ENCODE measurements at places on chromosomes 3 and 15. TPM values are rescaled to one million over a fixed set of nuclear protein-coding genes. Genes with fewer than 3 reads are reported as not detected.

DNA sequence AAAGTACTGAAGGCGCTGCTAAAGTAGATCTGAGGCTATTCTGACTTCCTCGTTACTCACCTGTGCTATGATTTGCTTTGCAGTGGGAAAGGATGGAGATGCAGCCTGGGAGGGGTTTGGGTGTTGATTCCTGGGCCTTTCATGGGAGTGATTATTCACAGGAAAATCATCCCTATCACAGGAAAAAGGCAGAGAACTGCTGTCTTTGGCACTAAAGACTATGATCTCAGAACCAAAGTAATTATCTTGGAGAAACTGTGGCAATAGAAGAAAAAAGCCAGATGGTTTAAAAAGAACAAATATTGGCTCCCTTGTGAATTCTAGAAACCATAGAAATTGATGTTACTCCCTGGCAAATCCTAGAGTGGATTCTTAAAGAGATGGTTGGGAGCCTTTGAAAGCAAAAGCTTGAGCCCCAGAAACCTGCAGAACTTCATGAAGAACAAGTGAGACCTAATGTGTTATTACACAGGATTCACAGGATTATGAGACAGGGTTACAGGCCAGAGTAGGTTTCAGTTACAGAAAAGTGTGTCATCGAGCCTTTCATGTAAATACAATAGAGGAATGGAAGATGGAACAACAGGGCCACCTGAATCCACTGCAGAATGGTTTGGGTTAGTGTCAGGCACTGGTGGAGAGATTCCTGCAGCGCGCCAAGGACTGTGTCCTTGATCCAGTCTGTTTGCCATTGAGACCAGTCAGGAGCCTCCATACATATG lies 85.7 kb downstream of the OXNAD1 start:
- H3K36me3 ChIP-seq = peaks cover 64% of the 10 kb centered on the region
- H3K4me1 ChIP-seq = peaks cover 35% of the 10 kb centered on the region
- no peaks in the 10 kb centered on the region for H3K27me3 ChIP-seq
- DNase-seq = no peak
- no peak overlapping the region for H3K4me3 ChIP-seq
- H3K27ac ChIP-seq = peak overlapping the region; percentile 71

Gene DAZL
- total RNA-seq = not detected

Gene ZNF80
- 0.23 TPM for total RNA-seq

DNA sequence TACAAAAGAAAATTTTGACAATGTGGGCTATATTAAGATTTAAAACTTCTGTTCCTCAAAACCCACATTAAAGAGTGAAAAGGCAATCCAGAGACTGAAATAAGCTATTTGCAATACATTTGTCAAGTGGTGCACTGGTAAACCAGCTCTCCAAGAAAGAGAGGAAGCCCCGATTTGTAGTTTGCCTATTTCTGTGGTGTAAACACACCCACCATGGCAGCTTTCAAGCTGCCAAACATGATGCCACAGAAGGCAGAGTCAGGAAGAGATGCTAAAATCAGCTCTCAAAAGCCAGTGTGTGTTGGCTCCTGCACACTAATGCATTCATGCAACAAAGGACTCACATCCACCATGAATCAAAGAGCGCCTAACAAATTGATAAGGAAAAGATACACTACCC lies 17.5 kb downstream of the RFTN1 start:
- peaks cover 60% of the 10 kb centered on the region for H3K4me1 ChIP-seq
- H3K4me3 ChIP-seq = no peak overlapping the region
- H3K36me3 ChIP-seq = peaks cover 49% of the 10 kb centered on the region
- no peak for DNase-seq

DNA sequence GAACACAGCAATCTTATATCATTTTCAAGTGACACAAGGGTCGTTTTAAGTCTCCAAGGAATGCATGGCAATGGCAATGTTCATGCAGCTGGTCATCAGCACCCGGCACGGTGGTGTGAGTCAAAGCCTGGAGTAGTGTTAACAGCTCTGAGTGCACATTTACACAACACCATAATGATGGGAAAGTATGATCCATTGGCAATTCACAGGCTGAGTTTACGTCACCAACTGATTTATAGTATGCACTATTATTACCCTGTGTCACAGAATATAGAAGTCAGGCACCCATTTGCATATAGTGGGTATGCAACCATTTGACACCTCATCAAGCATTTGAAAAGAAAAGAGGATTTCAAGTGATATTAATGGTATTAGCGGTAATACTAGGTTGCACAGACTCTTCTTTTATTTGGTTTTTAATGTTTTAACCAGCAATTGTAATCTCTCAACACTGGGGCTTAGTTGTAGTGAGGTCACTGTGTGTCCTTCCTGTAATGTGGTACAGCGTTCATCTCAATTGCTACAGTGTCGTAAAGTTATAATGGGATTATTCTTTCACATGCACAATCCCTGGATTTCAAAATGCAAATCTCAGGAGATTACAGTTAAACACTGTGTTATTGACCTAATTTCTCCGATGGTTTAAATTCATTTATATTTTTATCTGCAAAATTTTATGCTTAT lies 113.8 kb downstream of the C3orf38 start:
- H3K27me3 ChIP-seq = no peaks in the 10 kb centered on the region
- no peak for DNase-seq
- no peak overlapping the region for H3K4me3 ChIP-seq
- H3K4me1 ChIP-seq = no peaks in the 10 kb centered on the region
- H3K36me3 ChIP-seq = no peaks in the 10 kb centered on the region

GRCh38 chr3:82132210-82133069 lies 371.0 kb upstream of the GBE1 start:
- H3K36me3 ChIP-seq = no peaks in the 10 kb centered on the region
- H3K4me1 ChIP-seq = no peaks in the 10 kb centered on the region
- H3K4me3 ChIP-seq = no peak overlapping the region
- H3K27ac ChIP-seq = no peak overlapping the region
- no peak for DNase-seq

Data from activated CD4-positive, alpha-beta T cell treated with anti-CD3 and anti-CD28 coated beads for 36 hours (primary cell).